ENCODE measurements at places on chromosomes 4 and X.
A peak's percentile ranks its signal among the peaks of the same experiment; 100 is the strongest.

DNA sequence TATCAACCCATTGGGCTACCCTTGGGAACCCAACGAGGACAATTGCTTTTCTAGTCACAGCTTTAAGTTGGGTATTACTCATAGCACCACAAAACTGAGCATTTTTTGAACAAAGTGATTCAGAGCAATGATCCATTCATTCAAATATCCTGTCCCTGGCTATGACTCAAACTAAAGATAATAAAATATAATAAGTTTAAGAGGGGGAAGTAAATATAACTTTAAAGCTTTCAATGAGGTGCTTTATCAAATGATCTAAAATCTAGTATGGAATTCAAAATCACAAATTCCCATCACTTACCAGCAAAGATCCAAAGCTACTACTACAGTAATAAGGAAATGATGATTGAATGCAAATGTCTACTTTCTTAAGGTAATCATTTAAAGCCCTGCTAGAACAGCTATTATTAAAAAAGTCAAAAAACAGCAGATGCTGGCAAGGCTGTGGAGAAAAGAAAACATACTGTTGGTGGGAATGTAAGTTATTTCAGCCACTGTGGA is 39.8 kb upstream of the S100G start:
- DNase-seq: peak; percentile 75

DNA sequence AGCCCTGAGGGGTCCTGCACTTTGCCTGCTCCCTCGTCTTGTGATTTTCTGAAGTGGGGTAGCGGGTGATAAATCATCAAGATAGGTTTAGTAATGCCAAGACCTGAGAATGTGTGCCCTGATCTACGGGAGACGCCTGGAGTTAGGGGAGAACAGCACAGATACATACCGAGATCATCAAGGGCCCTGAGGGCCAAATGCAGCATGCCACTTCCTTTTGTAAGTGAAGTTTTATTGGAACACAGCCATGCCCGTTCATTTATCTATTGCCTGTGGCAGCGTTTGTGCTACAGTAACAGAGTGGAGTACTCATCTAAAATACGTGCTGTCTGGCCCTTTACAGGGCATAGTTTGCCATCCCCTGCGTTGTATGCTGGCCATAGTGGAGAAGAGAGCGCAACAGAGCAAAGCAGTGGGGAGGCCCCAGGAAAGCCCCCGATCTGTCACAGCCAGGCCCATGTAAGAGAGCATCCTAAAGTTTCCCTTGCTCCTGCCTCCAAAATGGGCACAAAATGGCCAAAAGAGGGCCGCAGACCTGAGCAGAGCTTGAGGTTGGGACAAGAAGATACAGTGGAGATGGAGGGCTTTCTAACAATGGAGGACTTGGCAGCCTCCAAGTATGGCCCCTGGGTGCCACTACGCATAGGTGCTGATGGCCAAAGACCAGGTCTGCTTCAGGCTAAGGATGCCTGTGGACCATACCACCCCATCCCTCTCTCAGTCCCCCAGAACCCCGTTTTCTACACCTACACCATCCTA is 167.0 kb downstream of the SMIM20 start:
- no peak for DNase-seq

DNA sequence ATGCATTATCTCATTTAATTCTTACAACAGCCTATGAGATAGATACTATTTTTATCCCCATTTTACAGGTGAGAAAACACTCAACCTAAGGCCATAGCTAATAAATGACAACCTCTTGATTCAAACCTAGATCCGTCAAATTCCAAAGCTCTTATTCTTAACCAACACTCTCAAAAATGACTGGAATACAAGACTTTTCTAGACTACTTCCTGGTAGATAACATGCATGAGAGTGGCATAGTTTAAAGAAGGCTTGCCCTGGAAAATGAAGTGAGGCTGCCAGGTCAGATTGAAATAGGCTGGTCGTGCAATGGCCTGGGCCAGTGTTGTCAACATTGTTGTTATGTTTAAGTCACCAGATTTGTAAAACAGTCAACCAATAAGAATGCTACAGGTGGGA is 86.6 kb downstream of the DNAAF6 start:
- no peak for DNase-seq

- DNase-seq: no peak
Observed at GRCh38 chrX:118346258-118347094, 570 bp downstream of the WDR44 start.

GRCh38 chrX:31988975-31989374 is 917.1 kb upstream of the FTHL17 start:
- no peak for DNase-seq

GRCh38 chrX:45449982-45450381 is 249.3 kb upstream of the DIPK2B start:
- no peak for DNase-seq

DNA sequence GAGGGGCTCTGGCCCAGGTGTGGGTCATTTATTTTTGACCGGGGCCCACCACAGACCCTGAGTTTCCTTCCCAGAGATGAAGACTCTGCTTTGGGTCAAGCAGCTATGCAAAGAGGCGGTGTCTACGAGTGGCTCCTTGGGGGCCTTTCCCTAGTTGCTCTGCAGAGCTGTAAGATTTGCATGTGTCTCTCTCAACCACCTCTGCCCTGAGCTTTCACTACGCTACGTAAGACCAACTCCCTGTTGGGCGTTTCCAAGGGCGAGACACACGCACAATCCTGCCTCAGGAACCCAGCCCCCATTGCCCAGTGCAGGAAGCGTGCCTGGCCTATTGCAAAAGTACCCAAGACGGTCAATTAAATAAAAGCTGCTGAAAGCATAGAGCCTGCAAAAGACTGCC is 10.0 kb upstream of the ANOS1 start:
- DNase-seq: no peak

Data from fibroblast of skin of left quadriceps (primary cell).